ENCODE measurements at places on chromosomes 16 and 17.

DNA sequence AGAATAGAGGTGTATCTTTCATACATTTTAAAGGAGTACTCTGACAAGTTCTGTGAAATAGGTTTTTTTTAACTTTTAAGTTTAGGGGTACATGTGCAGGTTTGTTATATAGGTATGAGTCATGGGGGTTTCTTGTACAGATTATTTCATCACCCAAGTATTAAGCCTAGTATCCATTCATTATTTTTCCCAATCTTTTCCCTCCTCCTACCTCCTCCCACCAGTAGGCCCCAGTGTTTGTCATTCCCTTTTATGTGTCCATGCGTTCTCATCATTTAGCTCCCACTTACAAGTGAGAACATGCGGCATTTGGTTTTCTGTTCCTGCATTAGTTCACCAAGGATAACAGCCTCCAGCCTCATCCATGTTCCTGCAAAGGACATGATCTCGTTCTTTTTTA lies 175.5 kb downstream of the CYB561 start:
- DNase-seq = no peak

GRCh38 chr16:19044769-19045168 lies 22.6 kb upstream of the COQ7 start:
- DNase-seq = no peak

- no peak for DNase-seq
Observed at GRCh38 chr17:2435862-2436261, 35.0 kb upstream of the MNT start.

DNA sequence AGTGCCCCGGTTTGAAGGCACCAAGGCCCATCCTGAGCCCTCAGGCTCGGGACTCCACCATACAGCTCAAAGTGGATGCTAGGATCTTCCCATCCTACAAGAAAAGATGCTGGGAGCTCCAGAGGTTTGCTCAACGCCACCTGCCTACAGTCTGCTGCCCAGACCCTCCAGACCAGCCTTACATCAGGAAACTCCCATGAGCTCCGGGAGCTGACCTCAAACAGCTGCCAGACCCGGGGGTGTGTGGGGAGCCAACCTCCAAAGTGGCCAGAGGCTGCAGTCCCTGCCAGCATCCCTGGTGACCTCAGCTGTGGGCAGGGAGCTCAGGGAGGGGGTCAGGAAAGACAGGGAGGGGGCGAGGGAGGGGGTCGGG lies 43.8 kb downstream of the C16orf82 start:
- DNase-seq = no peak

- no peak for DNase-seq
Observed at GRCh38 chr16:10839279-10839666, 20.7 kb upstream of the TVP23A start.

Measured in activated CD4-positive, alpha-beta T cell treated with anti-CD3 and anti-CD28 coated beads for 48 hours (primary cell).